ENCODE measurements at places on chromosomes 13 and 19. TPM values are rescaled to one million over a fixed set of nuclear protein-coding genes. Genes with fewer than 3 reads are reported as not detected.

- peak; percentile 74 for DNase-seq
These were observed 7.3 kb upstream of the STRN4 start for GRCh38 chr19:46753420-46754155.

DNA sequence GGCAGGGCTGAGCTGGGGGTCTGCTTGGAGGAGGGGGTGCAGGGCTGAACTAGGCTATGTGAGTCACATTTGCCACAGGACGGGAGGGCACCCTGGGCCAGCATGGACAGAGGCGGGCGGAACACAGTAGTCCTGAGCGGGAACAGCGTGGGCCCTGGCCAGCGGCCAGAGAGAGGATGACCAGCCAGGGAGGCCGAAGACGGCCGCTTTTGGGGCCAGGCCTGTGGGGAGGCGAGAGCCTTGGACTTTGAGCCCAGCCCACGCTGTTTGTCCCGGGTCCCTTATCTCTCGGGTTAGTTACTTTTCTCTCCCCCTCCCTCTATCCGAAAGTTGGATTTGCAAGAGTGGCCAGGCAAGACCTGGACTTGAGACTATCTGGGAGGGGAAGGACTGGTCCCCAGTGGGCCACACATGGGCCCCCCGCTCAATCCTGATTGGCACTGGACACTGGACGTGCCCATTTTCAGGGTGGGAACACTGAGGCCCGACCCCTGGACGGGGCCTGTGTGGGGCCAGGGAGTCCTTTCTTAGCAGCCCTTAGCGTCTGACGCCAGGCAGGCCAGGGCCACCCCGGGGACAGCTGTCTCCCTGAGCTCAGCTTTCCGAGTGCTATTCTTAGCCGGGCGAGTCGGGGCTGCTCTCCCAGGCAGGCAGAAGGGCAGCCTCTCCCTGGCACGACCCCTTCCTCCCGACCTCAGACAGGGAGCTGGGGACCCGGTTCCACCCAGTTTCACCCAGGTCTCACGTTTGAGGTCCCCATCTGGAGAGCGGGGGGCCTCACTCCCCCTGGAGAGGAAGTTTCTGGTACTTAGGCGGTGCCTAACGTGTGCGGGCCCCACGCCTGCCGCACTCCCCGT lies 833 bp downstream of the GAMT start:
- DNase-seq: peak; percentile 77

- DNase-seq: no peak
These were observed 4.7 kb downstream of the EEF2 start for GRCh38 chr19:3980353-3981251.

DNA sequence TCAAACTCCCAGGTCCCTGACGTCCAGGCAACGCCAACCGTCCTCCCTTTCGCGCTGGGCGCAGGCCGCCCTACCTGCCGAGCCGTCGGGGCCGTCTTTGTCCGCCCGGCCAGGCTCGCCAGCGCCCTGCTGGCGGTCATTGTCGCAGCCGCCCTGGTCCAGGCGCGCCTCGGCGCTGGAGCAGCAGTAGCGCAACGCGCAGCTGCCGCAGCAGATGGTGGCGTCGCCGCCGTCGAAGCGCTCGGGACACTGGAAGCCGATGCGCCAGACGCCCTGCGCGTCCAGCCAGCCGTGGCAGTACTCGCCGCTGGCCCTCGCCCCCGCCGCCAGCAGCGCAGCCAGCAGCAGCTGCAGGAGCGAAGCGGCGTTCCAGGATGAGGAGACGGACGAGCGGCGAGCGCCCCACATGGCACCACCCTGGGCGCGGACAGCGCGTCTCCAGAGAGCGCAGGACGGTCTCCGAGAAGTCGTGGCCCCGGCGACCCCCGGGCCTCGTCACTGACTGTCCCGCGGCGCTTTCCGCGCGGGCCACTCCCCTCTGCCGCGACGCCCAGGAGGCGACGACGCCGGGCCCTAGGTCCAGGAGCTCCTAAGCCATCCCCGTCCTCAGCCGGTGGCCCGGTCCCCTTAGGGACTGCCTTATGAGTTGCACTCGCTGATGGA lies 1.1 kb downstream of the SHISA2 start:
- no peak for DNase-seq

DNA sequence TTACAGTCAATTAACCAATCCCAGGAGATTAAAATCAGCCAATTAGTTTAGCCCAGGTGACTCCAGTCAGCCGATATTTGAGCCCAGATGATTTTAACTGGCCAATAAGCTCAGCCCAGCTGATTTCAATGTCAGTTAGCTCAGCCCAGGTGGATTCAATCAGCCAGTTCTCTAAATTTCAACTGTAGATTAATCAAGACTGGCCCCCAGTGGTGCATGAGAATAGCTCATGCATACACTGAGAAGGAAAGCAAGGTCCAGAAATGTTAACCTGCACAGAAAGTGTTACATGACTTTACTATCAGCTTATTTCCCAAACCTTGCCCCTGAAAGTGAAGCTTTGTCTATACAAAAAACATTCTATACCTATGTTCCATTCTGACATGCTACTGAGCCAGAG lies 55.4 kb upstream of the ZNF724 start:
- DNase-seq: no peak

DNA sequence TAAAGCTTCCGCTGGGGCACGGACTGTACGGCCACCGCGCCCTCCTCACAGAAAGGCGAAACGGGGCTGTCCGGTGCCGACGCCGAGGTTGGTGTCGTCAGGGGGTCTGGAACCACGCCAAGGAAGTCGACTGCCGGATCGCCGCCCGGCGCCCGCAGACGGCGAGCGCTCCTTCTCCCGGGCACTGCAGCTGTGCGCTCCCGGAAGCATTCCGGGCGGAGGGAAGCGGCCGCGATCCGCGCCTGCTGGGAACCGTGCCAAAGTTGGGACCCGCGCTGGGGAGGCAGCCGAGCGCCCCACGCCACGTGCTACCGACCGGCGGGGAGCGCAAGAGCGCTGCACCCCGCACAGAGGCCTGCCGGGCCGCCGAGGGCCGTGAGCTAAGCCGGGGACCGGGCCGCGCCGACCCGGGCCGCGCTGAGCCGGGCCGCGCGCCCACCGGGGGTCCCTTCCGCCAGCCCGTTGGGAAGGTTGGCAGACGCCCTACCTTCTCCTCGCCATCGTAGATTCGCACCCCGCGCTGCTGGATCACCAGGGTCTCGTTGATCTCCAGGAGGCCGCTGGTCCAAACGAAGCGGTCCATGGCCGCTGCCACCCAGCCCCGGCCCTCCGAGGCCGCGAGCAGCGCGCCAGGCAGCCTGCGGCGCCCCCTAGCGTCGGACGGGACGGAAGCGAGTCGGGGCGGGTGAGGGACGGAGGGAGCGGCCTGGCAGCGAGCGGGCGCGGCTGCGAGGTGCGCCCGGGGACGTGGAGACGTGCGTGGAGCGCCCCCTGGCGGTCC lies at the start of gene VPS36:
Gene VPS36, minus strand, starts transcription at position 623 of the 781 bp plus-strand sequence. Its CDS starts 40 bp downstream, at position 583.
- DNase-seq: peak; percentile 80

DNA sequence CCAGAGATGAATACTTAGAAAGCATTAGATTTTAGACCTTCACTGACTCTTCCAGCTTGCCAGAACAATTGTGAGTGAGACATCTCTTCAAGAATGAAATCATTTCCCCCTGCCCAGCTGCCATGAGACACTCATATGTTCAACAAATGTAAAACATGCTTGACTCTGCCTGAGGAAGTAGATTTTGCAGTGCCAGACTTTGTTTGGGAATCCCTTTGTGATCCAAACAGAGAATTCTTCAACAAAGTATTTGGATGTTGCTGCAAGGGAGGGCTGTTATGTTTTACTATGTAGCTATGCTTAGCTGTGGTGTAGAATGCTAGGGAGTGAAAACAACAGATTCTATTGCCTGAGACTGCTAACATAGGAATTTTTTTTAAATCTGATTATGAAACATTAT lies 416.4 kb downstream of the DCT start:
- no peak for DNase-seq

- no peak for DNase-seq
These were observed 13.4 kb downstream of the UHRF1 start for GRCh38 chr19:4922530-4923275.

DNA sequence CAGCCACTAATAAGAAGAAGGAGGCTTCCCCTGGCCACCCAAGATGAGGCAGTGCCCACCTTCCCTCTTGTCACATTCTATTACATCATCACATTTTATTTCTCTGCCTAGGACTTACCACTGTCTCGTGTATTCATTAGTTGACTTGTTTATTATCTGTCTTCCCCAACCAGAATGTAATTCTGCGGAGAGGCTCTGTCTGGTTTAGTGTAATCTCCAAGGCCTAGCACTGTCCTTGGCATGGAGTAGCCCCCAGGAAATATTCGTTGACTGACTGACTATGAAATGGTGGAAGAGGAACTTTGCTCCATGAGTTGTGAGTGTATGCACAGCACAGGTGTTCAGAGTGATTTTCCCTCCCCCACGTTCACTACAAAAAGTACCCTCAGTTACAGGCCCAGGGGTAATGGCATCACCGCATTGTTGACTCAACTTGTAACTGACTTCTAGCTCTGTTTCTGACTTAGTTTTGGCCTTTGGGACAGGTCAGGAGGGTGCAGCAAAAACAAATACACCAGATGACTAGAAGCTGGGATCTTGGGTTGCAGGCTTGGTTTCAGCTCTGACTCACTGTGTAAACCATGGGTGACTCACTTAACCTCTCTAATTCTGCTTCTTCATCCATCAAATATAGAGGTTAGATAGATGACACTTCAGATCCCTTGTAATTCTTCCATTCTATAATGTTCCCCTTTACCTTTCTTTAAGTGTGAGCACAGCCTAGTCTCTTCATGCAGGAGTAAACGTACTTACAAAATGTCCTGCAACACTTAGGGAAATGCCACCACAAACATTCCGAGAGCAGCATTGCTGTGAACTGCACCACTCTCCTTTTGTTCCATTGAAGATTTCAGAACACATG lies 229.7 kb downstream of the KCNRG start:
- peak; percentile 32 for DNase-seq

DNA sequence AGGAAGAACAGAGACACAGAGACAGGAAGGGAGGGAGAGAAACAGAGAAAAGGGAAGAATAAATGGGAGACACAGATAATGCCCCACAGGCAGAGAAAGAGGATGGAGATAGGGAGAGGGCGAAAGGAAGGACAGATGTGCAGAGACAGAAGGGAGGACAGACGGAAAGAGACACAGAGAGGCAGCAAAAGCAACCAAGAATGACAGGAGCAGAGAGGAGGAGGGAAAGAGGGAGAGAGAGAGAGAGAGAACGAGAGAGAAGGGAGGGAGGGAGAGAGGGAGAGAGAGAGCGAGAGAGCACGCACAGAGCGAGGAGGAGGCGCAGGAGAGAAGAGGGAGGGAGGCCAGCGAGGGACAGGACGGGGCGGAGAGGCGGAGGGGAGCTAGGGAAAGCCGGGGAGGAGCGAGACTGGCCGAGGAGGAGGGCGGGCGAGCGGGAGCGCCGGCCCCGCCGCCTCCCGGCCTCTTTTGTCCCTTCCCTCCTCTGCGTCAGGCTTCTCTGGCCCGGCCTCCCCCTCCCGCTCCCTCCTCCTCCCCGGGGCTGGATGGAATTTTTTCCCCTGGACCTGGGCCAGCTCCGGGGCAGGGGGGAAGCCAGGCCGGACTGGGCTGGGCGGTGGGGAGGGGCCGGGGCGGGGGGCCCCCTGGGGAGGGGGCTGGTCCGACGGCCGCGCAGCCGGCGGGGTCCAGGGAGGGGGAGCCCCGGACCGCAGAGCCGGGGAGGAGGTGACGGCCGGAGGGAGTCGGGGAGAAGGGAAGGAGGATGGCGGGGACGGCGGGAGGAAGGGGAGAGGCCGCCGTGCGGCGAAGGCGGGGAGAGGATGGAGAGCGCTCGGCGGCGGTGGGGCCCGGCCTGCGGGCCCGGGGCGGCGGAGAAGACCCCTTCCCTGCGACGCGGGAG lies 4.2 kb upstream of the SPACA6 start:
- peak; percentile 81 for DNase-seq

- DNase-seq: no peak
These were observed 780.0 kb downstream of the DACH1 start for GRCh38 chr13:71087006-71087405.

DNA sequence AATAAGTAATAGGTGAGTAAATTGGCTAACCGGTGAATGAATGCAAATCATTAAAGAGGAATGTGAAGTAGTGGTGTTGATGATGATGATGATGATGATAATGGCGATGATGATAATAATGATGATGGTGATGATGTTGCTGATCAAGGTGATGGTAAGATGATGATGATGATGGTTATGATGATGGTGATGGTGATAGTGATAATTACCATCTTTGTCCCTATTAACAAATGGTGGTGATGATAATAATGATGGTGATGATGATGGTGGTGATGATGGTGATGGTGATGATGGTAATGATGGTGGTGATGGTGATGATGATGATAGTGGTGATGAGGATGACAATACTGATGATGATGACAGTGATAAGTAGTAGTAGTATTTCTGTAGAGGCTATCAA lies 452.6 kb downstream of the ZNF536 start:
- DNase-seq: no peak

DNA sequence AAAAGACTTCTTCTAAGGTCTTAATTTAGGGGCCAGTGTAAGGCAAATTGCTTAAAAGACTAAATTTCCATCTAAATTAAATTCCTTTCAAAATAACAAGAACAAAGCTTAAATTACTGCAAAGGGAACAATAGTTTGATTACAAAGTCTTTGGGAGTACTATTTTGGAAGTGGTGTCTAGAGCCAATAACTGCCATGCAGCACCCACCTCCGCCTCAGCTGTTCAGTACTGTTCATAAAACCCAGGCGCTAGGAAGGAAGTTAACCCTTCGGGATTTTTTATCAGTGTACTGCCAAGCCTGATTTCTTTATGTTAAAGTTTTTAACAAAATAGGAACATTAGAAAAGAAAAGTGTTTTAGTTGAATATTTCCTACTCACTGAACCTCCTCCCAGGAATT lies 210.1 kb downstream of the LIG4 start:
- peak; percentile 29 for DNase-seq

Gene IL17D
- polyA plus RNA-seq: 0.08 TPM

Gene CRB3
- polyA plus RNA-seq: not detected

Gene POU2F2
- polyA plus RNA-seq: 0.61 TPM

Gene ADAMTS10
- polyA plus RNA-seq: 1.8 TPM

Gene NAPSA
- 1.6 TPM for polyA plus RNA-seq

Gene IFNL2
- not detected for polyA plus RNA-seq
